ENCODE measurements at places on chromosomes 1 and 21. TPM values are rescaled to one million over a fixed set of nuclear protein-coding genes. Genes with fewer than 3 reads are reported as not detected.

The C1orf35 gene
- 10.4 TPM for total RNA-seq

DNA sequence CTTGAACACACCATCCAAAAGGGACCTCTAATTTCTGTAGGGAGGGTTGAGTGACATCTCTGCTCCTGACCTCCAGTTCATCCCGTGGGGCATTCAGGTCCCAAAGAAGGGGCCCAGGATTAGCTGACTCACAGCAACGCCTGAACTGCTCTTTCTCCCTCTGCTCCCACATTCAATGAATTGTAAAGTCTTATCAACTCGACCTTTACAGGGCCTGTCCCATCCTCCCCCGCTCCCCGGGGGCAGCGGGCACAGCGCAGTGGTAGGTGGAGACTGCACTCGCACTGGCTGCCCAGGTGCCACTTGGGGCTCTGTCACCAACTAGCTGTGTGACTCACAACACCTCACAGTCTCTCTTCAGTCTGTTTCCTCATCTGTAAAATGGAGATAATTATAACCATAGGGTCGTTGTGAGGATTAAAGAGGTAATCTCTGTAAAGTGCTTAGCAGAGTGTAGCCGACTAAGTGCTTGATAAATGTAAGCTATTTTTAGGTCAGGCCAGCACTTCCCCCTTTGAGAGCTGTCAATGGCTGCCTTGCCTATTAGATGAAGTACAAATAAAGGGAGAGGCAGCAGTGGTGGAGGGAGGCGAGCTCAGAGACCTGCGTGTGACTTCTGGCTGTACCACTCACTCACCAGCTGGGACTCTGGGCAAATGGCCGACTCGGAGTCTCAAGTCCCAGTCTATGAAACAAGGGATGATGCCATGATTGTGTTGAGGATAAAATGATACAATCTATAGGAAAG lies 637 bp upstream of the MYBPHL start:
- DNase-seq = no peak

The RIPK4 gene
- total RNA-seq = 9.4 TPM

- DNase-seq = no peak
These were observed 38.7 kb downstream of the TTC13 start for GRCh38 chr1:230939806-230940489.

DNA sequence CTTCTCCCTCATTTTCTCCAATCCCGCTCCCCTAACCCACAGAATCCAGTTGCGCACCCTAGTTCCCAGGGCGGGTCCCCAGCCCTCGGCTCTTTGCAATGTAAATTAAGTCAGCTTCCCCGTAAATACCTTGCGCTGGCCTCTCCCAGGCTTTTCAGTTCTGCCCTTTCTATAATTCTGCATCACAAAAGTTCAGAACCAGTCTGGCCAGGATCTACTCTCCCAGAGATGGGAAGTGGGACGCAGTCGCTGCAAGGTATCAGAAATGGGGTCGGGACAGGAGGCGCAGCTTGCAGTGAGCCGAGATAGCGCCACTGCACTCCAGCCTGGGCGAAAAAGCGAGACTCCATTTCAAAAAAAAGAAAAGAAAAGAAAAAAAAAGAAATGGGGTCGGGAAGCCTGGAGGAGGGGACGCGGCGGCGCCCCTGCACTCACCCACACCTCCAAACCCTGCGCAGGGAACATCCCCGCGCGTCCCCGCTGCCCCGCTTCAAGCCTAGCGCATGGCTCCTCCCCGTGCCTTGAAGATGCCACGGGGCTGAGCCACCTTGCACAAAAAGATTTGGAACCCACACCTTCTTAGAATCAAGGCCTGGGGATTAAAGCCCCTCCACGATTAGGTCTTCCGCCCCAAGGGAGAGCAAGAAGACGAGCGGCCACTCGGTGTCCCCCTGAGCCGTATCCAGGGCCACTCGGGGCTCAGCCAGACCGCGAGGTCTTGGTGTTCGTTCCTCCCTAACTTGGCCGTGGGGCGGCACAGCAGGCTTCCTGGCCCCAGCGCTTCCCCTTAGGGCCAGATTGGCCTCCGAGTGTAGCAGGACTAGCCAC lies 27.2 kb upstream of the ITLN2 start:
- no peak for DNase-seq

- DNase-seq = no peak
These were observed 44.6 kb upstream of the SIM2 start for GRCh38 chr21:36654324-36654723.

DNA sequence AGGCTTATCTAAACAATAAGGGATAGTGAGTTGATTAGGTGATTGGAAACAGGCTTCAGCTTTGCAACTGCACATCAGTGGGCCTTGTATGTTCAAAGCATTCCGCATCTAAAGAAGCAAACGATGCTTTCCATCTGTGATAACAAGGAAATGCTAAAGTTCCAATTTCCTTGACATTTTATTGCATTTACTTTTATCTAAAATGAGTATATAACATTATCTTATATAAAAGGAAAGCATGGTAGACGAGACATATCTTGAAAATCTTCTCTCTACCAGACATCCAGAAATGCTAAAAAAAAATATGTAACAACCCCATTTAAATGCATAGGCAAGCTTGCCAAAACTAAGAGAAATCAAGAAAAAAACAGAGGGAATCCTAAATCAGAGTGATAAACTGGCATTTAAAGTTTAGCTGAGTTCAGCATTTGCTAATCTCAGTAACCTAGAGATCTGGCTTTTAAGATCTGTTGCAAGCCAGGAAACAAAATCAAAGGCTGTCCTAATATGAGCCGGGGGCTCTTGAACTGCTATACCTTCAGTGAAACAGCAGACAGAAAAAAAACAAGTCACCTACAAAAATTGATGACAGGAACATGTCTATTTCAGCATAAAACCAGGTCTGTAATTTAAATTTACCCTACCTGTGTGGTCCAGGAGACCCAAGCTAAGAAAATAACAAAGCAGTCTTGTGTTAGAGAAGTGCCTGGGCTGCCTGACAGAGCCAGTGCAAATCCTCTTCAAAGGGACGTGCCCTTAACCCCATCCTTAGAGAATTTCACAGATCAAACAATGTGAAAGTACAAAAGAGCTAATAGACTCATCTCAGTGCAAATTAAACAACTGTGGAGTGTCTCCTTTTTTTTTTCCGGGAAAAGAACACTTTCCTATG lies 3.1 kb upstream of the RGS13 start:
- peak; percentile 93 for DNase-seq

DNA sequence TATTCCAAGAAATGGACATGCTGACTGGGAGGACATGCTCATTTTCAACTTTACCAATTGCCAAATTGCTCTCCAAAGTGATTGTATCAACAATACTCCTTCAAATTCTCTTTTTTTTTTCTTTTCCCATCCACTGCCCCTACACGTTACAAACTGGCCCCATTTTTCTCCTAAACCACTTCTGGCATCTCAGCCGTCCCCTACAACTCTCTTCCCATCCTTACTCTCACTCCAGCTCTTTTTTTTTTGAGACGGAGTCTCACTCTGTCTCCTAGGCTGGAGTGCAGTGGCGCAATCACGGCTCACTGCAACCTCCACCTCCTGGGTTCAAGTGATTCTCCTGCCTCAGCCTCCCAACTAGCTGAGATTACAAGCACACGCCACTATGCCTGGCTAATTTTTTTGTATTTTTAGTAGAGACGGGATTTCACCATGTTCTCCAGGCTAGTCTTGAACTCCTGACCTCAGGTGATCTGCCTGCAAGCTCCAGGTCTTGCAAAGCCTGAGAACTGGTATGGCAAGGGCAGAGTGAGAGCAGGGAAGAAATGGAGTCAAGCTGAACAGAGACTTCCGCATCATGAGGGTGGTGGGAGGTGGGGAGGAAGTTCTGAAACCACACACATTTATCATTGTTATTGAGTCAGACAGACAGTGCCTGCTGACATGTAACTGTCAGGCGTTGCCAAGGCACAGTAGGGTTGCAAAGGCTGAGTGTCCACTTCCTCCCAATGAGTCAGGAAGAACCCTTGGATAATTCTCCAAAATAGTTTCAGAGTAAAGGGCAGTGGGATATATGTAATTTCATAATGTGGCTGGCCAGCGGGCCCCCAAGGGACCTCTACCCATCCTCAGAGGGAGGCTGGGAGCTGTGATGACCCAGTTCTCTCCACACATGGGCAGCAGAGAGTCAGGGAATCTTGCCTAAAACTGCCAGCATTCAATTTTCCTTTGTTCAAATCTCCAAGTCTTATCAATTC lies 17.4 kb downstream of the CELA3A start:
- DNase-seq = no peak

DNA sequence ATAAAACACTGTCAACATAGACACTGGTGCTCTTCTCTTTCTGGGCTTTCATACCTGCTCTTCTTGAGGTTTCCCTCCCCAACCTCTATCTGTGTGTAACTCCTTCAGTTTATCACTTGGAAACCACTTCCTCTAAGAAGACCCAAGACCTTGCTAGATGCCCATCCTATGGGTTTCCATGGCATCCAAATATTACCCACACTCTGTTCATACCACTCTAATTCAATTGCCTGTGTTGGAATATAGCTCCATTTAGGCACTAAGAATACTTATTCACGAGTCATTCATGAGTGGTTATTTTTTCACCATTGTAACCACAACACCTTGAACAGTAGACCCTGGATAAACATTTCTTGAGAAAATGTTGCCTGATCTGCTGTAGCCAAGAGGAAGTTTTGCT lies 231.1 kb upstream of the SGIP1 start:
- no peak for DNase-seq

The CDCP2 gene
- total RNA-seq = not detected

- no peak for DNase-seq
These were observed 22.6 kb downstream of the CLCA1 start for GRCh38 chr1:86491171-86491950.

DNA sequence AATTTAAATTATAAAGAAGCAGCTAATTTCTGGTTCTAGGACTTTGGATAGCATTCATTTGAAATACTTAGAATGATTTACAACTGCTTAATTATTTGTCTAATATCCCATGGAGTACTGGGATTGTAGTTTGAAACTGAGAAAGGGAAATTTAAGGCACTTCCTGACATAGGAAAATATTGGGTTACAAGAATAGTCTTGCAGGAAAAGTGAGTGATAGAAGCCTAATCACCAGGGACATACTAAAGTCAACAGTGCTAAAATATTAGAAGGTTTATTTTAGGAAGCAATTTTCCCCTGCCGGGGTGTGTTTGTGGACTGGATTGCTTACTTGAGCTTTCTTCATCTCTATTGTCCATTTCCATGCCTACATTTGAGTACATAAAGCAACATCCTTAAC lies 661.6 kb downstream of the ADGRL2 start:
- DNase-seq = no peak

The CELA3A gene
- not detected for total RNA-seq

- no peak for DNase-seq
These were observed 11.7 kb upstream of the FCMR start for GRCh38 chr1:206933333-206933945.

DNA sequence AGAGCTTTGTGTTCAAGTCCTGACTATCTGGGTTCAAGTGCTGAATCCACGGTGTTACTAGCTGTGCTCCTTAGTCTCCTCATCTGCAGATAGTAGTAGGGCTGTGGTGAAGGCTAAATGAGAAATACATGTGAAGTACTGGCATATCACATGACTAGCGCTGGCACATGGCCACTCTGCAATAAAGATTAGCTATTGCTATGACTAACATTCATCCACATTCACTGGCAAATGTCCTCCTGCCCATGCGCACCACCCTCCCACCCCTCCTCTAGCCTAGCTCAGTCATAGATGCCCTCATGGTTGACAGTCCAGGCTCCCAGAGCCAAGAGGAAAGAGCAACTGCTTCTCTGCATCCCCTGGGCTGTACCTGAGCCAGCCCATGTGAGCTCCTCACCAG lies 8.5 kb upstream of the COL8A2 start:
- peak; percentile 96 for DNase-seq

The DIO1 gene
- total RNA-seq = not detected

GRCh38 chr1:61606448-61607312 lies 118.3 kb downstream of the TM2D1 start:
- no peak for DNase-seq

The KCNK1 gene
- total RNA-seq = 14.2 TPM

Data from umbilical cord (tissue), 2 donors.